Stimulated activated CD4-positive, alpha-beta T cell treated with anti-CD3 and anti-CD28 coated beads, Interleukin-2, amount 100 ng/mL, for 24 hours (primary cell): ENCODE measurements at places on chromosomes 7 and 10.

GRCh38 chr7:7803715-7804178 is 85.3 kb upstream of the RPA3 start:
- DNase-seq: no peak

GRCh38 chr7:98225913-98226614 is 14.8 kb downstream of the BHLHA15 start:
- no peak for DNase-seq

DNA sequence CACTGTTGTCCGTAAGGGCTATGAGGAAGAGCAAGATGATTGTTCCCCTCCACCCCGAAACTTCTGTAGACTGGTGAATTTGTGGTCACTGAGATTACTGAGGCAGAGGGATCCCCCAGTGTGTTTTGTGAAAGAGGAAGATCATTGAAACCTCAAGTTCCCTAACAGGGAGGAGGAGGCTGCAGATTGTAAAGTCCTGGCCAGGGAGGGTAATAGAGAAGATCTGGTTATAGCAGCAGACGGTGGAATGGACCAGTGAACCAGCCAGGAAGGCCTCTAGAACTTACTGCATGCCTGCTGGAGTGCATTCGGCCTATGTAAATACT is 31.1 kb downstream of the LMTK2 start:
- DNase-seq: no peak

- no peak for DNase-seq
Measured at GRCh38 chr7:106736508-106737201, 75.7 kb upstream of the CCDC71L start.

DNA sequence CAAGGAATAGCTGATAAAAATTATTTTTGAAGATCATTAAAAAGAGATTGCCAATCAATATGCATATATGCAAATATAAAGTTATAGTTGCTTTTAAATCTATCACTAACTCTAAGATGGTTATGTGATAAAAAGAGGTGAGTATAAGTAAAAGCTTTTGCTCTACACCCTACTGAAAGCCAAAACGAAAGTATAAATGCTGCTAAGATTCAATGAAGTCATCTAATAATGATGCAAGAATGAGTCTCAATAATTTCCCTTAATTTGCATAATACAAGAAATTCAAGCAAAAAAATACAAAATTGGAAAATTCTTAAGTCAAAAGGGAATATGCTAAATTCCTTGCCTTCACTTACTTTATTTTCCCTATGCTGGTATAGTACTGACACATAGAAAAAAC is 75.2 kb downstream of the WAPL start:
- no peak for DNase-seq

DNA sequence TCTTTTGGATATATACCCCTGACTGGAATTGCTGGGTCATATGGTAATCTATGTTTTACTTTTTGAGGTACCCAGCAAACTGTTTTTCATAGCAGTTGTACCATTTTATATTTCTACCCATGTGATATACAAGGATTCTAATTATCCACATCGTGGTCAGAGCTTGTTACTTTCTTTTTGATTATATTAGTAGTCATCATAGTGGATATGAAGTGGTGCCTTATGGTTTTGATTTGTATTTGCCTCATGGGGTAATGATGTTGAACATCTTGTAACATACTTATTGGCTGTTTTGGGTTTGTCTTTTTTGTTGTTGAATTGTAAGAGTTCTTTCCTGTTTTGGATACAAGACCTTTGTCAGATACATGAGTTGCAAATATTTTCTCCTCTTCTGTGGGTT is 51.7 kb downstream of the MAPK8 start:
- DNase-seq: no peak
